ENCODE measurements at places on chromosomes 12 and 14.

- no peak for DNase-seq
Measured at GRCh38 chr12:56206452-56207166, 15.1 kb downstream of the RNF41 start.

DNA sequence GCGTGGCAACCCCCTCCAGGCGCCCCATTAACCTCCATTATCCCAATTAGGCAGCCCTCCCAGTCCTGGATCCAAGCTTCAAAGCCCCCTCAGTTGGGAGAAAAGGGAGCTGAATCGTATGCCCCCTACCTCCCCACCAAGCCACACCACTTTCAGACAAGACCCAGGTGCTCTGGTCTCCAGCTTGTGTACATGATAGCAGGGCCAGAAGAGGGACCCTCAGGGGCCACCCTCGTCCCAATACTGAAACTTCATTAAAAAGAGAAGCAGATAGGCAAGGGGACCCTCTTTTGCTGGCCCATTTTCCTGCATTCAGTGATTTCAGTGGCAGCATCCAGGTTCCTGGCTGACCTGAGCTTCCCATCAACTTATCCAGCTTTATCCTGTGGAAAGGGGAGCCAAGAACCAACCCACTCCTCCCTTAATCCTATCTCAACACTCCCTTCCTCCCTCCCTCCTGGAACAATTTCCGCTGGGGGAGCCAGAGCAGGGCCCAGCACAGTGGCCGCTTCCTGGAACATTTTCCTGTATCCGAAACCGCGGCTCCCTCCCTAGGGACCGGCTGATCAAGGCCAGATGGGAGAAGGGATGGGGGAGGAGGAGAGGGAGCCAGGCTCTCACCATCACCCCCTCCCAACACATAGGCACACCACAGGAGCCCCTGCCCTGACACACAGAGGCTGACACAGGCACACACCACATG lies 9.5 kb upstream of the SP7 start:
- DNase-seq: no peak

DNA sequence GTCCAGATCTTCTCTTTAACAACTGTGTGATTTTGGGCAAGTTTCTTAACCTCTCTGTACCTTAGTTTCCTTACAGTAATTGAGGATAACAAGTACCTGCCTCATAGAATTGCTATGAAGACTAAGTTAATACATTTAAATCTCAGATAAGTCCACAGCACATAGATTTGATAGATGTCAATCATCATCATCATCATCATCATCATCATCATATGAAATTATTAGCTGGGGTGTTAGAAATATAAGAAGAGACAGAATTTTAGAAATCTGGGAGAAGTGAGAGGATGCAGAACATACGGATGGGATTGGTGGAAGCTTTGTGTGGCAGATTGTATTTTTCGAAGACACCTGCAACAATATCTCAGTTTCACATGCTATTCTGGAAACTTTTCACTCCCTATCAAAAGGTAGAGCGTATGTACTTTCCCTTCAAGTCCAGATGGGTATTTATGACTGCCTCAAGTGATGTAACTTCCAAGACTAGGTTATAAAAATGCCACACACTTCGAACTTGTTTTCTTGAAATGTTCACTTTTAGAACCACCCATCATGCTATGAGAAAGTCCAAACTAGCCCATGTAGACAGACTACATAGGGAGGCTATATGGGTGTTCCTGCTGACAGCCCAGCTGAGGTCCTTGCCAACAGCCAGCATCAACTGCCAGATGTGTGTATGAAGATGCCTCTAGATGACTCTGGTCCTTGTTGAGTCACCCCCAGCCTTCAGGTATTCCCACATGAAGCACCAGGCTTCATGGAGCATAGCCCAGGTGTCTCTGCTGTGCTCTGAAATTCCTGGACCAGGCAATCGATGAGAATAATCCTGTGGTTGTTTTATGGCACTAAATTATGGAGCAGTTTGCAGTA lies 20.7 kb upstream of the SDR39U1 start:
- DNase-seq: no peak

DNA sequence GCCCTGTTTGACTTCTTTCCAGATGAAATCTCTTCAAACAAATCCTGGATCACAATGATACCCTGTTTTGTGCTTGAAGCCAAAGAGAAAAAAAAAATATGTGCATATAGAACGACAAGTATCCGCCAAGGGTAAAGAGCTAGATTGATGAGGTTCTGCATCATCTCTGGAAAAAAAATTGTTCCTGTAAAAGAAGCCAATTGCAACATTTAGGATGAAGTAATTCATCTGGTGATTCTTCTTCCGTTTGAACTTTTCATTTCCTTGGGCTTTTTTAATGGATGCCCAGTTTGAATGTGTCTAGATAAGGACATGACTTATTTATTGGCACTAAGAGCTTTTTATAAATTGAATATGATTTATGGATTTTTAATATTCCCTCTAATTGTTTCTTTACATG lies 38.1 kb upstream of the NPAS3 start:
- DNase-seq: no peak

DNA sequence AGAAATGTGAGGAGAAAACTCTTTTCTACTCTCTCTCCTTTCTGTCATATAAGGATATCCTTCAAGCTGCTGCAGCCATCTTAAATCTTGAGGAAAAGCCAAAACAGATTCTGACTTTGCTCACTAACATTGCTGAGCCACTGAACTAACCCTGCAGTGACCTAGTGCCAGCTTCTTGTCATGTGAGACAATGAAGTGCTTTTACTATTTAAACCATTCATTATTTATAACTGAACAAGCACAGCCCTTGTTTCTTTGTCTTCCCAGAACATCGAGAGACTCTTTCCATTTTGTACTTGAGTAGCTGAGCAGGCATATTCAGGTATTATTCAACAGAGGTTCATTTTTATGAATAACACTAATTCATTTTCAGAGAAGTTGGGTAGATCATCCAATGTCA lies 455.0 kb upstream of the TMPO start:
- no peak for DNase-seq

- peak; percentile 47 for DNase-seq
Measured at GRCh38 chr12:49622501-49623141, 740 bp upstream of the PRPF40B start.

- DNase-seq: no peak
Measured at GRCh38 chr12:81257947-81258551, 180.2 kb downstream of the ACSS3 start.

GRCh38 chr14:92686411-92686899 lies 62.0 kb downstream of the LGMN start:
- no peak for DNase-seq

GRCh38 chr12:48696626-48697025 lies 14.6 kb upstream of the KANSL2 start:
- DNase-seq: no peak

GRCh38 chr12:6208130-6208529 lies 7.9 kb downstream of the CD9 start:
- DNase-seq: no peak
